ENCODE measurements at places on chromosomes 4 and X.
A peak's percentile ranks its signal among the peaks of the same experiment; 100 is the strongest.

- no peak for DNase-seq
Measured at GRCh38 chr4:113248320-113248719, 198.9 kb downstream of the ANK2 start.

GRCh38 chrX:132425744-132426318 is 63.0 kb downstream of the MBNL3 start:
- no peak for DNase-seq

DNA sequence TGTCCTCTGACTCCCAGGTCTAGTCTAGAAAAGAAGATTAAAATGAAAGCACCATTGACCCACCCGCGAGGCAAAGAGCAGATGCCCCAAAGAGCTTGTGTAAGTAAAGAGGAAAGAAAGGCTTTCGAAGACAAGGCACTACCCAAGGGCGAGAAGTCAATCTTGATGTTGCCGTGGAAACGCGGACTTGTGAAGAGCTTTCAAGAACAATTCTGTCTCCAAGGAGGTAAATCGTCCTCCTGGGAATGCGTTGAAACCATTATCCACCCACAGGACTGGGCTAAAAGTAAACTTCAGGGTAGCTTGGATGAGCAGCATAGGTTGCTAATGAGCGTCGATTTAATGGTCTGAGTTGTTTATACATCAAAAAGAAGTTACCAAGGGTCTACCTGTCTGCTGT is 189.3 kb downstream of the DHRSX start:
- DNase-seq: no peak

GRCh38 chr4:151940291-151940690 is 179.5 kb upstream of the GATB start:
- no peak for DNase-seq

DNA sequence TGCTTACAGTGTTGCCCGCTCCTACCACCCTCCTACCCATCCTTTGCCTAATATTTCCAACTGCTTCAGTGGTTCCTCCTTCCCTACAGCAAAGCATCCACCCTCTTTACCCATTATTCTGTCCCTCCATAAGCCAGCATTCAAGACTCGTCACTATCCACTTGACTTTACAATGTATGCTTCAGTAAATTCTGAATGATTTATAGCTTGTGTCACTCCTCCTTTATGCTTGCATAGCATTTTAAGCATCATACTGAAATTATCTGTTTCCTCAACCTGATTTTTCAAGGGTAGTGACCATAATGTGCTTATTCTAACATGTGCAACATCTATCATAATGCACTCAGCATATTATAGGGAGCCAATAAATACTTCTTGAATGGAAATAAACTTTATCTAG is 365.5 kb downstream of the RAB28 start:
- no peak for DNase-seq

DNA sequence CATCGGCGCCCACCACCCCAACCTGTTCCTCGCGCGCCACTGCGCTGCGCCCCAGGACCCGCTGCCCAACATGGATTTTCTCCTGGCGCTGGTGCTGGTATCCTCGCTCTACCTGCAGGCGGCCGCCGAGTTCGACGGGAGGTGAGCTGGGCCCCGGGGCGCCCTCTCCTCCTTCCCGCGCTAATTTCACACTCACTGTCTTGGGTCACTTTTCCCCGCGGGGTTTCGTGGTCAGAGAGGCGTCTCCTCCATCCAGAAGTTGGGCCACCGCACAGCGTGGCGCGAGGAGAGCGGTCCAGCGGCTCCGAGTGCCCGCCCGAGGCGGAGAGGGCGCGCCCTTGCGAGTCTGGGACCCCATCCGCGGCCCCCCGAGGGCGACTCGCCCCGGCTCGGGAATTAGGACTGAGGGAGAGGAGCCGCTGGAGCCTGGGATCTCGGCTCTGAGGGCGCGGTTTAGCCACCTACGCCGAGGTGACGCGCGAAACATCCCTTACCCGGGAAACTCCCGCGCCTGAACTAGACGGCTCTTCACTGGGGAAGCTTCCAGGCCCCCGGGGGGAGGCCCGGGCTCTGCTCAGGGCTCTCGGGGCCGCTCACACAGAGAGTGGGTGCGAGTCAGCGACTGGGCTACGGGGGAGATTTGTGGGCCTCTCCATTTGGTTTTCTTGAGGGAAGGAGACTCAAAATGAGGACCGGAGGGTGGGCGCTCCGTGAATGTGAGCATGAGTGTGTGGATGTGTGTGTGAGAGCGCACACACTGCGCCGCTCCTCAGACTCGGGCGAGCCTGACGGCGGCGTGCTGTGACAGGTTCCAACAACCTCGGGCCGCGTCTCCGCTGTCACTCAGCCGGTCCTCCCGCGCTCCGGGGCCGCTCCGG is 551 bp downstream of the NPNT start:
- no peak for DNase-seq

DNA sequence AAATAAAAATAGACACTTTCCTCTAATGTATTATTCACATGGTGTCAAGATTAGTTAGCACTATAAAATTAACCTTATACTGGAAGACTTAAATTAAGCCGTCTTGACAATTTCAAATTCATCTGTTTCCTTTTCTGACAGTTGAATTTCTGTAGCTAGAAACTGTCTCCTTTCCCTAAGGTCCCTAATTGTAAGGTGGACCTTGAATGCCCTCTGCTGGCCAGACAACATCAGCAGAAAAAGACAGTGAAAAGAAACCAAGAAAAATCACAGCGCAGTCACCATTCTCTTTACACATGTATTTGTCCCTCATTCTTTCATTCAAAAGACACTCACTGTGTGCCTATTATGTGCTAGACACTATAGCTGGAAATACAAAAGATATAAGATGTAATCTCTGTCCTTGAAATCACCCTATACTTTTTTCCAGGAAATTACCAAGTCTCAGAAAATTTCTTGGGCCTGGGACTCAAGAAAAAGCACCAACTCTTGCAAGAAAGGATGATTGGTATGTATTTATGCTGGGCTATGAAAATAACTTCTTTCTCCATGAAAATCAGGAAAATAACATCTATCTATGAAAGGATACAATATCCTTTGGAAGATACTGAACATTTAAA is 32.7 kb upstream of the AMBN start:
- DNase-seq: peak; percentile 2

DNA sequence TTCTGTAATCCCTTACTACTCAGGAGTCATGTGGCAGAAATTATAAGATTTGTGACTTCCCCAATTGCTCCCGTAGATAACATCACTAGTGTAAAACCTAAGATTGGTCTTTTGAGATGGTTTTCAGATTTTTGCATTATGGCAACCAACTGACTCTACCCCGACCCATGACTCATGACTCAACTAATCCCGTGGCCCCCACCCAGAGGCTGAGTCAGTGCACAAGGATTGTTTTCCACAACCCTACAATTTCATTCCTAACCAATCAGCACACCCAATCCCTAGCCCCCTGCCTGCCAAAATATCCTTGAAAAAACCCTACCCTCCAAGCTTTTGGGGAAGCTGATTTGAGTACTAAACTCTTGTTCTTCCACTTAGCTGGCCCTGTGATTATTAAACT is 109.4 kb upstream of the FAM9C start:
- DNase-seq: no peak

DNA sequence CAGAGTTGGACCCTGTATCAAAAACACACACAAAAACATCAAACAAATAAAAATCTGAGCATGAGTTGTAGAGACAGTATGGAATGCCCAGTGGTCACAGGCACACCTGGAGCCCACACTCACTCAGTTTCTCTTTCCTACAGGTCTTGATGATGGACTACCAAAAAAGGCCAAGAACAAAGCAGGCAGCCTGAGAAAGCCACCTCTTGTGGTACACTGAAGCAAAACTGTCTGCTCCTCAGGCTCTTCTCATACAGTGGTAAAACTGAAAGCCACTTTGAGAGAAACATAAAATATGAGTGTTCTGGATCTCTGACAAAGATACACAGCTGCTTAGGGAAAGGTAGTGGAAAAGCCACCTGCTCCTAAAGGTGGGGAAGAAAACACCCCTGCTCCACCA is 1206.9 kb downstream of the FSTL5 start:
- DNase-seq: no peak

- DNase-seq: no peak
Measured at GRCh38 chrX:80430826-80431504, 10.7 kb downstream of the TENT5D start.

DNA sequence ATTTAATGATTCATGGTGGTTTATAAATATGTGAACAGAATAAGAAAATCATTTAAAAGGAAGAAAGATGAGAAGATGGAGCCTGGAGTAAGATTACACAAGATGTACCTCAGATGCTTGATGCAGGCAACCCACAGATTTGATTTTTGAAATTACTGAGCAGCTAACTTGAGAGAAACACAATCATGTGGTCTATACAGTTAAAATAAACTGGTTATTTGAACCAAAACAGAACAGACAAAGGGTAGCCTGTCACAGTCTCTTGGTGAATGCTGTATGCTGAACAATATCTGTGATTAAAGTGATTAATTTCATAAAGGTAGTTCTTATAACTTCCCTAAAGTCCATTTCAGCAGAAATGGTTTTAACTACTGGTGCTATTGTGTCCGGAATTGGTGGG is 4.2 kb downstream of the PI4K2B start:
- no peak for DNase-seq

DNA sequence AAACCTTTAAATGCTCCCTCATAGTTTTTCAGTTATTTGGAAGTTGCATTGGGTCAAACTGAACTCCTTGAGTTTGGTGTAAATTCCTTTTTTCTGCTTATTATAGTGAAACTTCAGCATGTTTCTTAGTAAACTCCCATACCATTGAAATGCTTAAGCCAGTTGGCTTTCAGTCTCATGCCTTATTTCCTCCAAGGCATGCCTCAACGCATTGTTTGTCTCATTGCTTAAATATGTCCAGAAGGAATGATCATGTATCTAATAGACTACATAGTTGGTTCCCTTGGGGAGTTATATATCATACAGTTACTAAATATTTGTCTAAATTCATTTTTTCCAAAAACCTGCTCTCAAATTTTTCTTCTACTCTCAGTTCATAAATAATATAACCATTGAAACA is 114.0 kb downstream of the STOX2 start:
- no peak for DNase-seq

DNA sequence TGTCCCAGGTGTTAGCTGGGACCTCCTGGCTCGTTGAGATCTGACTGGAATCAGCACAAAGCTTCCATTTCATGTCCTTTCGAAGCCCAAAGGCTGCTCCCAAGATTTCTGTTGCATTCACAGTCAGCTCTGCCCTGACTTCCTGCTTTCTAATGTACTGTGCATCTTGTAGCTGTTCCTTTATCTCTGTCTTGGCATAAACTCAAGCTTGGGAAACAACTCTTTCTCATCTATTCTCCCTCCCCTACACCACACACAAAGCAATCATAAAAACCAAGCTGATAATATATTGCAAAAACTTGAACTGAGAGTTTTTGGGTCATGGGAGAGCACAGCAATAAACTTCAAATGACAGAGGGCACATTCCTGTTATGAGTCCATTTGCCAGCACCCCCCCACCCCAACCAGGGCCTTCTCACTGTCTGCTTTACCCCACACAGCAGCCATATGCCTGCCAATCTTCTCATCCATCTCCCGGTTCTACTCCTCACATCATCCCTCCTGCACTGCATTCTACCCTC is 76.3 kb downstream of the SYNPO2 start:
- no peak for DNase-seq

DNA sequence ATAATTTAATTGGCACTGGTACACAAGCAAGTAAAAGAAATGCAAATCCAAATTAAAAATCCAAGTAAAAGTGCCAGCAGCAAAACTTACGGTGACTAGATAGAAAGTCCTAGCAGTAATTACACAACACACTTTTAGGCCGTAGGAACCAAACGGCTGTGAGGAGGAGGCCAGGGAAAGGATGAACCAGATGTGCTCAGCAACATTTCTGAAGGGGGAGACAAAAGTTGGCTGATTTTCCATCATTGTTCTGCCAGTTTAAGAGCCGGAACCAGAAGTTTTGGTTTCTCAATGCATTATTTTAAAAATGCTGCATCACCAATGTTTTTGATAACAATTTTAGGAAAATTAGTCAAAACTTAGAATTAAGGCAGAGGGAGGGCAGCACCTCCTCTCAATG is 68.7 kb upstream of the ENPP6 start:
- DNase-seq: no peak

- no peak for DNase-seq
Measured at GRCh38 chr4:87633243-87633642, 16.8 kb upstream of the DMP1 start.

DNA sequence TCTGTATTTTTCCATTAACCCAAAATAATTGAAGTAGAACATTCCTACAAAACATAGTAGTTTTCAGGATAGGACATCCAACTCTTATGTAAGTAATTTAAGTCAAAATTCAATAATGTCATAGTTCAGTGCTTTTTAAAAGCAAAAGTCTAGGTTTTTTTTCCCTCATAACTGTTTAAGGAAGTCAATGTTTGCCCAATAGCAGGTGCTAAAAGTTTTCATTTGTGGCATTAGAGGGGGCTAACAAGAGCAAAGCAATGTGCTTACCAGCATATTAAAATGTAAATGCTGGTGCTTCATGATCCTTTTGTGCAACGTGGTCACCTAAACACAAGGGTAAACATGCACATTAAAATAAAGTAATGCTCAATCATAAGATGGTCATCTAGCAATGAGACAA is 155.2 kb upstream of the PPP1R2C start:
- no peak for DNase-seq

DNA sequence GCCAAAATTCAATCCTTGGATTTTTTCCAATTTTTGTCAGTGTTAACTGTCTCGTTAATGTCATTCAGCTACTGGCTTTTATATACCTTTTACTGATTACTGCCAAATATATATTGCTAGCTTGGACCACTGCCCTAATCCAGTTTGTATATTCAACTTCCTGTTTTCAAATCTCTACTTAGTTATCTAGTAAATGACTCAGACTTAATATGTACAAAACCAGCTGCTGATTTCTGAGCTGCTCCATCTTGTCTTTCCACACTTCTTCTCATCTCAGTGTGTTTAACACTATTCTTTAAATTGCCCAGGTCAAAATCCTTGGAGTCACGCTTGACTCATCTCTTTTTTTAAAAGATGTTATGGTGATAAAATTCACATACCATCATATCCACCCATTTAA is 1196.7 kb downstream of the RAPGEF2 start:
- no peak for DNase-seq

DNA sequence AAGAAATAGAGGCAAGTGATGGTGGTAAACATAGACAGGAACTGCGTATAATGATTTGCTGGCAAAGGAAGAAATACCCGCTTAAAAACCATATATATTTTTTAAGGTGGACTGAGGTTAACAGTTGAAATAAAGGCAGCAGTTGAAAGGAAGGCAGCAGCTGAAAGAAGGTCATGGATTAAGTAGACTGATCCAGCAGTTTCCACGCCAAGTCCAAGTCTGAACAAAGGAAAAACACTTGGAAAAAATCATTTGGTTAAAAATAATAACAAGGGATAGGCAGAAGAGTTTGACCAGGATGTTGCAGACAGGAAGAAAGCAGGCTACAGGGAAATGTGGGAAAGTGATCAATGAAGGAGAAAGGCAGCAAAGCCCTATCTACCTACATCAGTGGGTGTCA is 93.6 kb downstream of the AMELX start:
- no peak for DNase-seq

- no peak for DNase-seq
Measured at GRCh38 chrX:38649674-38650647, 88.6 kb downstream of the TSPAN7 start.

GRCh38 chr4:152209772-152210493 is 326.0 kb downstream of the FBXW7 start:
- DNase-seq: no peak
